Activated T-helper 17 cell treated with anti-CD3 and anti-CD28 coated beads, Interleukin-2, amount 50 U/mL, for 72 hours (primary cell): ENCODE measurements at places on chromosomes 2 and 18. TPM values are rescaled to one million over a fixed set of nuclear protein-coding genes. Genes with fewer than 3 reads are reported as not detected.

DNA sequence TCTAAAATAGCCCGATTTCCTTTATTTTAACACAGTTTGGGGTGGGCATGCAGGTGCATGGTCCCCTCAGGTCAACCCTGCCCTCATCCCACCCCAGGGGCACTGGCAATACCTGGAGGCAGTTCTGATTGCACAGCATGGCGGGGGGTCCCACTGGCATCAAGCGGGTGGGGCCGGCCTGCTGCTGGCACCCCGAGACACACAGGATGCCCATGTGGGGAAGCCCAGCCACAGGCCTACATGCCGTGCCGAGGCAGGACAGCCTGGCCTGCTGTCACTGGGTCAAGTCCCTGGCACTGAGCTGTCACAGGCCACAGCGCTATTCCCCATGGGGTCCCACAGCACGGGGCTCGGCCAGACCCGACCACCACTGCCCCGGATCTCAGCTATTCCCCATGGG, 11.9 kb upstream of the KCNG2 start:
- no peak for ATAC-seq

GRCh38 chr2:215369181-215369760, 57.4 kb downstream of the ATIC start:
- ATAC-seq: no peak

DNA sequence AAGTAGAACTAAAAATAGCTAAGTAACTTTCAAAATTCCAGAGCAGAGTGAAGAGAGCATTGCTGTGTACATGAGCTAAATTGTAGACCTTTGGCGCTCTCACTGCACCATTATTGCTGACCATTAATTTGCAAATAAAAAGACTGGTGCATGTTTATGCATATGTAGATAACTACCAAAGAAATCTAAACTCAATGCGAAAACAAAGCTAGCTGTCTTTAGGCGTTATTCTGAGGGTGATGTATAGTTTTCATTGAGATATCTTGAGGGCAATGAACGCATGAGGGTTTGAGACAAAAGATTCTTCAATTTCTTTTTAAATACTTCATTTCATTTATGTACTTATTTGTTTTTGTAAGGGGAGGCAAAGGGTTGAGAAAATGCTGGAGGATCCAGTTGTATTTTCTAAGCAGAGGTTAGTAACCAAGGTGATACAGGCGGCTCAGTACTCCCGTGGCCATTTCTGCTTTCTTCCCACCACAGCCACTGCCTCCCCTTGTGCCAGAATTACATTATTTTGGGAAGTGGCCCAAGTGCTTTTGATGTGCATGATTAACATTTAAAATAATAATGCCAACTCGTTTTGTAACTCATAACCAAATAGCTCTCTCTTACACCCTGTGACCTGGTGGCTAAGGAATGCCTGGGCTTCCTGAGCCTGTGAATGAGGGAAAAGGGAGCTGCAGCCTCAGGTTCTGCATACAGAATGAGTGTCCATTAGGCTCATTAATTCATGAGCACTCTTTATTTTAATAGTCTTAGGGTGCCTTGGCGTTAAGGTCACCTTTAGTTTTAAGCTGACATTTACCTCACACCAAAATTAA, 797.8 kb upstream of the GYPC start:
- ATAC-seq: no peak

DNA sequence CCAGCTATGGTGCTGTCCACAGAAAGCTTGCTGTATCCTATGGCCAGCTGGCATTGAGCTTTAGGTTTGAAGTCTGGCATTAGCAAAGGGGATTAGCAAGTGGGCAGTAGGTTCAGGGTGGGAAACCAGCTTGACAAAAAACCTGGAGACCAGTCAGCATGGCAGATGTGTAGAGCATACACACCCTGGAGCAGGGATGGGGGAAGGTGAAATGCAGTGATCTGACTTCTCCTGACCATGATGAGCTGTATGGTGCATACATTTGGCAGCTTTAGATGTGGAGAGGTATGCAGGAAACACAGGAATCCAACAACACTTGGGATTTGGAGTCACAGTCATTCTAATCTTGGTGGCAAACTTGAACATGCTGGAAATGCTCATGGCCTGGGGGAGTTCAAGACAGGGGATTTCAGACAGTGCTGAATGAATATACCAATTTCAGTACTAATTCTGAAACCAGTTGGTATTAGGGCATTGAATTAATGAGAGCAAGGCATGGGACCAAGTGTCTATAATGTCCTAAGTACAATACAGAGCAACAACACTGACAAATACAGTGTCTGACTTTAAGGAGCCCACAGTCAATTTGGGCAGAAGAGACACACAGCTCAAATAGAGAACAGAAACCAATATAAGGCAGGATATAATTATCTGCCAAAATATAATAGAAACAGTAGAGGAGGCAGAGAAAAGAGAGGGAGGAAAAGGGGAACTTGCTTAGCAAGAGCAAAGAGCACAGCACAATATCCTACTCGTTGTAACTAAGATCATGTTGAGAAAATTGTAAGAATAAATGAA, 11.8 kb downstream of the ARHGAP15 start:
- ATAC-seq: peak; percentile 61

- ATAC-seq: no peak
Observed at GRCh38 chr2:76280686-76281085, 570.0 kb upstream of the GCFC2 start.

- ATAC-seq: no peak
Observed at GRCh38 chr18:50679056-50679455, 119.2 kb downstream of the MAPK4 start.

The AP1S3 gene
- 6.3 TPM for total RNA-seq

The DNER gene
- total RNA-seq: not detected

The RETSAT gene
- 34.5 TPM for total RNA-seq

The SFXN5 gene
- total RNA-seq: 10.3 TPM
